ENCODE measurements at places on chromosomes 11 and 22.

DNA sequence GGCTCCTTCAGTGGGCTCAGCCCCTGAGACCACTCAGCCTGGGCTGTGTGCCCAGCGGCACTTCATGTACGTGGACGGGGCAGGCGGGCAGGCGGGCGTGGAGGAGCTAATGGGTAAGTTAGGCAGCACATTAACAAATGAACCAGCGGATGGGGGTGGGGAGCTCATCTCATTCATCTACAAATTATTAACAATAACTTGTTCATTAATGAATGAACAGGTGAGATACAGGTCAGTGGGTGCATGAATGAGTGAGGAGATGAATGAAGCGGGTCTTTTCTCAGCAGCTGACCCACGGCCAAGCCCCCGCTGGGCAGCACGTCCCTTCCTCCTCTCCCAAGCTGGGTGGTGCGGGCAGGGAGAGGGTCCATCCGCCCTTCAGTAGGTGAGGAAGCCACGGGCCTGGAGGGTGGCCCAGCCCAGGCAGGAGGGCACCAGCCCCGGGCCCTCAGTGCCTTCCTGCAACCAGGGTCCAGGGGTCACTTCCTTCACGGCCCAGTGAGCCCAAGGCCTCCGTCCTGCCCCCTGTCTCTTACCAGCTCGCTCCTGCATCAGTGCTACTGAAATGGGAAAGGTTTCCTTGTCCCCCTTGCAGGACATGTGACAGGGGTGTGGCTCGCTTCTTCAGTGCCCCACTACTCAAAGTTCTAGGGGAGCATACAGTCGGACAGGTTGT, 60.5 kb upstream of the KCNQ1OT1 start:
- no peak for DNase-seq

DNA sequence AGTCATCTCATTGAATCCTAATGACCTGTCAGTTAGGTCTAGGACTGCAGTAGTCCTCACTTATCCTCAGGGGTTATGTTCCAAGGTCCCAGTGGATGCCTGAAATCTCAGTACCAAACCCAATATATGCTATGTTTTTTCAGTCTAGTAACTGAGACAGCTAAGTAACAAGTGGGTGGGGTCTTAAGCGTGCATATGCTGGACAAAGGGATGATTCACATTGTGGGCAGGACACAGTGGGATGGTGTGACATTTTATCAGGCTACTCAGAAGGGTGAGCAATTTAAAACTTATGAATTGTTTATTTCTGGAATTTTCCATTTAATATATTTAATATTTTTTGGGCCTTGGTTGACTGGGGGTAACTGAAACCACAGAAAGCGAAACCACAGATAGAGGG, 29.0 kb downstream of the DDX10 start:
- peak; percentile 21 for DNase-seq

DNA sequence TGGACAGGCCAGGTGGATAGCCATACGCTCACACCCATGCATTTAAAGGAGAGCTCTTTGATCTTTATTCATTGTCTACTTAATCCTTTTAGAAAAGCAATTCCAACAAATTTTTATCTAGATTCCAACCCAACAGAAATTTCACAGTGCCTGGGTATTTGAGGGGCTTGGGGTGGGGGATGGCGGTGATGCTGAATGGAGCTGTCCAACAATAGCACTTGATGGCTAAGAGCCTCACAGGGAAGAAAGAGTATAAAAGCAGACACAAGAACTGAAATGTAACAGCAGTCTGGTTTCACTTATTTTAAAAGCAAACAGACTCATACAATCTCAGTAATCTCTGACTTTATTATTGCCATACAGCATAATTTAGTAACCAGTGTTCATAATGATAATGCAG, 101.8 kb upstream of the SORL1-AS1 start:
- no peak for DNase-seq

DNA sequence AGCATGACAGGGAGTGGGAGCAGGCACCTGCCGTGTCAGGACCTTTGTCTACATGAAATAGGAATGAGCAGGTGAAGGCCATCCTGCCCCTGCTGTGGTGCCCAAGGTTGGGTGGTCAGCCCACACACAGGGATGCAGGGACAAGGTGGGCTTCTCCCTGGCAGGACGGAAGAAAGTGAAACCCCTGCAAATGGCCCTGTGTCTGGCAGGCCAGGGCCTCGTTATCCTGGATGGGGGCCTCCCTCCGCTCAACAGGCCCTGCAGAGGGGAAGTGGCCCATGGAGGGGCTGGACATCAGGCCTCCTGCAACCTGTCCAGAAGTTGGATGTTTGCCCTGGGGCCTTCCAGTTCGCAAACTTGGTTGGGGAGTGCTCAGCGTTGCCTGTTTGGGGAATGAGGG, 14.9 kb downstream of the TOB2 start:
- DNase-seq = no peak

DNA sequence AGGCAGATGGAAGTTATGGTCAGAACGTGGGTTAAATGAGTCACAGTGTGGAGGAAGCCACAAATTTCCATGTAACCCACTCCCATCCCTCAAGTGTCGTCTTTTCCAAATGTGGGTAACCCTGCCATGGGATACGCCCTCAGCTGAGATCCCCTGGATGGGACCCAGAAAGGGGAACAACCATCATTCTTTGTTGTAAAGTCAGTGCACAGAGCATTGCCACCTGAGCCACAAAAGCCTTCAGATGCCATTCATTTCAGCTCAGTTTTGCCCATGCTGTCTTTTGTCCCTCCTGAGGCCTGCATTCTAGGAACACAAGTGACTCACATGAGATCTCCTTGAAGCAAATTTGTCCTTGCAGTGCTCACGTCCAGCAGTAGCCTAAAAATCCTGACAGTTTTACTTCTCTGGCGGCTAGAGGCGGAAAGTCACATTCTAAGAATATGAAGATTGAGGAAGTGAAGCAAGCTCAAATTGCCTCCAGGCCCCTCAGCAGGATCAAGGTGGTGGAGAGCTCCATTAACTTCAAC, 30.6 kb downstream of the MMP13 start:
- DNase-seq = peak; percentile 45

- no peak for DNase-seq
These were observed 93.9 kb downstream of the PKNOX2 start for GRCh38 chr11:125258291-125259032.
